Skin of body (tissue), 3 donors: ENCODE measurements at places on chromosomes 7 and 10. TPM values are rescaled to one million over a fixed set of nuclear protein-coding genes. Genes with fewer than 3 reads are reported as not detected.

DNA sequence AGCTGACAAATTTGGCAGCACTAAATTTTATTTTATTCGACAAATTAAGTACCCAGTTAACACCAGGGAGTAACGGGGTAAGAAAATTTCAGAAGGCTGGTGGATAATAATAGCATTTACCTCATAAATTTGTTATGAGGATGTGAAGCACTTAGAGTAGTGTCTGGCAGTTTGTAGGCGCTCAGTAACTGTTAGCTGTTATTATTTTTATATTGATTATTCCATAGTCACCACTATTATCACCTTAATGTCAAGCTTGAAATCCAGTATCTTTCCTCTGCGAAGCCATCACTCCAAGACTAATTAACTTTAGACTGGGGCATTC, 563 bp upstream of the COA1 start:
- DNase-seq: no peak

- DNase-seq: no peak
Measured at GRCh38 chr7:151769188-151769821, 107.6 kb downstream of the PRKAG2 start.

The CYP26C1 gene
- total RNA-seq: not detected

DNA sequence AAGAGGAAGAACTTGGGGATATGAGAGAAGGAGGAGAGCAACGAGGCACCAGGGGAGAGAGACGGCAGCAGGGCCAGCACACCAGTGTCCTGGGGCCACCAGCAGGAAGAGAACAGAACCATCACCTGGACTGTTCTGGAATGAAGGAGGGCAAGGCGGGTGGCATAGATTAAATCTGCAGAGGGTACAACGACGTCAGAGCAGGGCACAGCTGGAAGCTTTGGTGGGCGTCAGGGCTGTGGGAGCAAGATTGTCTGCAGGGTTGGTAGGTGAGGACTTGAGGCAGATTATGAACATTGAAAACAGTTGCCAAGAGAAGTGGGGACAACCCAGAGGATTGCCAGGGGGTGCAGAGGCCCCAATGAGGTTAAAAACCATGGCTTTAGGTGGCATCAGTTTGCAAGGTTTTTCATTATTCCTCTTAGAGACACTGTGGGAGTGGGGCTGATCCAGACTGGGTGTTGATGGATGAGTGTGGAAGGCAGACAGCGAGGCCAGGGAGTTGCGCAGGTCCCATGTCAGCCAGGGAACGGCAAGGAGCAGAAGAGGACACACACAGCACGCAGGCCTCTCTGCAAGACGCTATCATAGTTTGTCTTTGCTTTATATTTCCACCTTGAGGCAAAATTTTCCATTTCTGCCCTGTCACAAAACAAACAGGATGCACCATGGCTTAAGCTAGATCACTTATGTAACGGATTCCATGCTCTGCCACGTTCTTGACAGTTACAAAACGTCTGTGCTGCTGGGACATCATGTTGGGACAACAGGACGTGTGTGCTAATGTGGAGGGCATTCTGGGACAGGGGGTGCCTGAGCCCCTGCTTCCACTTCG, 52.5 kb upstream of the LEP start:
- DNase-seq: no peak

The CDK14 gene
- 51.6 TPM for total RNA-seq

- DNase-seq: no peak
Measured at GRCh38 chr10:132762267-132762666, 23.7 kb downstream of the NKX6-2 start.

- DNase-seq: no peak
Measured at GRCh38 chr10:58565271-58565670, 52.6 kb downstream of the BICC1 start.

- peak; percentile 52 for DNase-seq
Measured at GRCh38 chr10:19719284-19719683, 96.9 kb upstream of the PLXDC2 start.

GRCh38 chr10:11430421-11431215, 180.8 kb downstream of the USP6NL start:
- no peak for DNase-seq

DNA sequence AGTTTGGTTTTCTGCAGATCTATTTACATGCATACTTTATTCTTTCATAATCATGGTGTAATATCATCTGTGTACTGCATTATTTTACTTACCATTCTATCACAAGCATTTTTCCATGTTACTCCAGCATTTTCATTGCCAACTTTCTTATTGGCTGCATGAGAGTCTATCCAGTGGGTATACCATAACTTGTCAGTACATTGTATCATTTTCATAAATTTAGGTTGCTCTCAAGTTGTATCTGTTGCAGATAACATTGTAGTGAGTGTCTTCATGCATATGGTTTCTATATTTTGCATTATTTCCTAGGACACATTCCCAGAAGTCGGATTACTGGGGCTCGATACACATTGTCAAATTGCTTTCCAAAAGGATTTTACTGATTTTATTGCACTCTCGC, 87.2 kb upstream of the INSYN2A start:
- peak; percentile 79 for DNase-seq

The HGF gene
- 4.7 TPM for total RNA-seq

DNA sequence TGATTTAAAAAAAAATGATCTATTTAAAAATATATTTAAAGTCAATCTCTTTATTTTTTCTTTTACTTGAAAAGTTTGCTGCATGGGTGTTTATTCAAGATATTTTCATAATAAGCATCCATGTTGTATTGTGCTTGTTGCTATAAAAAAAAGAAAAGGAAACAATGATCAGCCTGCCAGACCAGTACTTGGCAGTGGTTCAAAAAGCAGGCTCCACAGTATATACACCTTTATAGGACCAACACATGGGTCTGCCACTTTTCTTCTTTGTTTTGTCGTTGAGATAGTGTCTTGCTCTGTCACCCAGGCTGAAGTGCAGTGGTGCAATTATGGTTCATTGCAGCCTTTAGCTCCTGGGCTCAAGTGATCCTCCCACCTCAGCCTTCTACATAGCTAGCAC, 228.0 kb downstream of the TWIST1 start:
- no peak for DNase-seq
